ENCODE measurements at places on chromosomes 2 and 18. TPM values are rescaled to one million over a fixed set of nuclear protein-coding genes. Genes with fewer than 3 reads are reported as not detected.

Gene HRH4
- 0.10 TPM for polyA plus RNA-seq

Gene LMAN2L
- 53.8 TPM for polyA plus RNA-seq

Gene TMEM163
- polyA plus RNA-seq = 1.4 TPM

Gene CHRND
- polyA plus RNA-seq = 0.74 TPM

Gene LIMS3
- polyA plus RNA-seq = 6.3 TPM

Gene KIAA2012
- 0.11 TPM for polyA plus RNA-seq

Gene IL36G
- not detected for polyA plus RNA-seq

Gene GPR17
- polyA plus RNA-seq = 0.53 TPM

Gene SLC5A7
- 0.64 TPM for polyA plus RNA-seq

Gene DARS1
- 156 TPM for polyA plus RNA-seq

Gene GPR55
- polyA plus RNA-seq = 0.36 TPM

Gene COL6A3
- polyA plus RNA-seq = 227 TPM

Gene MOGAT1
- not detected for polyA plus RNA-seq

Gene RAMP1
- 6.6 TPM for polyA plus RNA-seq

Gene ERCC3
- 70.7 TPM for polyA plus RNA-seq

DNA sequence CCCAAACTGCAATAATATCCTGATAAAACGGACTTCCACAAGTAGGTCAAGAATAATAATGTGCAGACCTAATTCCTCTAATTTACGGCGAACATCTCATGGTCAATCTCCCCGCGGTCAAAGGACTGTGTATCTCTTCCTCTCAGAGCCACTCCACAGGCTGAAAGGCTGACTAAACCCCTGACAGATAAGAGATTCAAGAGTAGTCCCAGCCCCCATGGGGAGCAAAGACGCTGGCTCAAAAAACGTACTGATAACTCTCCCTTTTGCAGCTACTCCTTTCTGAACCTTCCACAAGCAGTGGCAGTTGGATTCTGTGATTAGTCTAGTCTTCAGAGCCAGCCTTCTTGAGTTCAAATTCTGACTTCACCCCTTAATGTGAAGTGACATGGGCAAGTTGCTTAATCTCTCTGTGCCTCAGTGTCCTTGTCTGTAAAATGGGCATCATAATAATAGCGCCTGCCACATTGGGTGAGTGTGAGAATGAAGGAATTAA, 19.7 kb upstream of the IL18R1 start:
- DNase-seq = no peak

- DNase-seq = no peak
Observed at GRCh38 chr2:50838316-50838715, 193.6 kb downstream of the NRXN1 start.

GRCh38 chr2:207362716-207363115, 167.0 kb upstream of the CREB1 start:
- DNase-seq = no peak

GRCh38 chr18:31942291-31942998, 483 bp downstream of the TRAPPC8 start:
- peak; percentile 18 for DNase-seq

DNA sequence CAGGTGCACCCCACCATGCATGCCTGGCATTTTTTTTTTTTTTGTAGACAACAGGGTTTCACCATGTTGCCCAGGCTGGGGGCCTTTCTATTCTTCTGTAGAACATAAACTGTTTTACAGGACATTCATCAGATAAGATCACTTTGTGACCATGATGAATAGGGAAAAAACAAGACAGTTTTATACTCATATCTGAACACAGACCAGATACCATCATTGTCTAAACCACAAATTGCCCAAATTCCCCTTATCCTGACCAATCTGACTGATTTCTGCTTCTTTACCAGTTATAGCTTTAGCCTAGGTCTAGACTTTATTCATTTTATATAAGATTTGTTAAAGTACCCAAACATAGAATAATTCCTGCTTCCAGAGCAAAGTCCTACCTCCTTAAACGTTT, 1699.3 kb upstream of the TMEFF2 start:
- no peak for DNase-seq

- no peak for DNase-seq
Observed at GRCh38 chr2:235614900-235615712, 121.3 kb downstream of the AGAP1 start.

- DNase-seq = no peak
Observed at GRCh38 chr2:105576440-105577241, 168.1 kb upstream of the NCK2 start.

- DNase-seq = no peak
Observed at GRCh38 chr2:42843611-42844010, 51.2 kb upstream of the HAAO start.

- DNase-seq = no peak
Observed at GRCh38 chr2:64143169-64144056, 807 bp downstream of the PELI1 start.

DNA sequence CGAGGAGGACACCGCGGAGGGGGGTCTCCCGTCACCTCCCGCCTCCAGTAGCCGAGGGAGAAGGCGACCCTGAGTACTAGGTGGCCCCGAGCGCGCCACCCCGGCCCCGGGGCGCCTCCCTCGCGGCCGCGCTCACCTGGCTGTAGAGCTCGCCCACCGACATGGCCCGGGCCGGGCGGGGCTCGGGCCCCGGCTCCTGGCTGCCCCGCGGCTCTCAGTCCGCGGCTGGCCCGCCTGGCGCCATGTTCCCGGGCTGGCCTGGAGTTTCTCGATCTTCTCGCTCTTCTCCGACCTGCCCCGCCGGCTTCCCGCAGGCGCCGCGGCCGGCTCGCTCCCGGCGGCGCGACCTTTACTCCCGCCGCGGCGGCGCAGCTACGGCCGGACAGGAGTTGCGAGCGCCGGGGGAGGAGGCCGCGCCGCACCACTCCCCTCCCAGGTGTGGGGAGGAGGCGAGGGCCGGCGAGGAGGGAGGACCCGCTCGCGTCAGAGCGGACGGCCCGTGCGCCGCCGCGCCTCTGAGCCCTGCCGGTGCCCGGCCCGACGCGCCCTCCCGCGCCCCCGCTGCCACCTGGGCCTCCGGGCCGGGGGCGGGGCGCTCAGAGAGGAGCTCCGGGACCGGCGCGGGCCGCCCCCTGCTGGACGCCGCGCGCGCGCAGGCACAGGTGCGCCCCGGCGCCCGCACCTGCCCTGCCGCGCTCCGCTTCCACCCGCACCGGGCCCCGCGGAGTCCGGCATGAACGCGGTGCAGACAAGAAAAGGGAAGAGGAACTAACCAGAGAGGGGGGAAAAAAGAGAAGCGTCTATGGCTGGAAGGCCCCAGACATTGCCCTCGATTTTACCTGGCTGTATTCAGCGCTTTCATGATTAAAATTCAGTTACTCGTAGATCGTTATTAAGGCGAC, at the start of gene MYO5B:
TSS of gene MYO5B (minus strand) at position 517 of the 902 bp plus-strand sequence. CDS start at position 163, 354 bp downstream.
- no peak for DNase-seq

- DNase-seq = no peak
Observed at GRCh38 chr2:233059797-233060500, at the start of gene INPP5D. TSS of gene INPP5D (plus strand) at chr2:233060342. CDS start at chr2:233060479, 137 bp downstream.

GRCh38 chr2:2112416-2113105, 218.5 kb downstream of the MYT1L start:
- no peak for DNase-seq

- no peak for DNase-seq
Observed at GRCh38 chr2:182542501-182543258, 115.8 kb upstream of the PDE1A start.

- no peak for DNase-seq
Observed at GRCh38 chr2:86201671-86202335, 2.5 kb downstream of the MRPL35 start.

Measured in right renal cortex interstitium (tissue), 3 donors.